ENCODE measurements at places on chromosomes 7 and 10.

- no peaks in the 10 kb centered on the region for H3K27me3 ChIP-seq
- H3K27ac ChIP-seq = no peak overlapping the region
- H3K4me3 ChIP-seq = no peak overlapping the region
Observed at GRCh38 chr7:1085910-1086421, 1.9 kb upstream of the GPER1 start.

GRCh38 chr7:104124893-104125477, 82.8 kb downstream of the ORC5 start:
- no peaks in the 10 kb centered on the region for H3K36me3 ChIP-seq
- H3K4me1 ChIP-seq = no peaks in the 10 kb centered on the region
- H3K27ac ChIP-seq = no peak overlapping the region
- H3K27me3 ChIP-seq = no peaks in the 10 kb centered on the region

GRCh38 chr7:132359743-132360142, 216.5 kb downstream of the PLXNA4 start:
- H3K4me3 ChIP-seq = no peak overlapping the region
- H3K27me3 ChIP-seq = no peaks in the 10 kb centered on the region
- H3K4me1 ChIP-seq = no peaks in the 10 kb centered on the region
- no peak overlapping the region for H3K27ac ChIP-seq
- no peaks in the 10 kb centered on the region for H3K36me3 ChIP-seq

- no peak for DNase-seq
- no peaks in the 10 kb centered on the region for H3K27me3 ChIP-seq
- H3K4me3 ChIP-seq = no peak overlapping the region
- no peaks in the 10 kb centered on the region for H3K4me1 ChIP-seq
- no peaks in the 10 kb centered on the region for H3K36me3 ChIP-seq
Observed at GRCh38 chr7:95921543-95921942, 149.2 kb downstream of the DYNC1I1 start.
